ENCODE measurements at places on chromosomes 1 and 21. TPM values are rescaled to one million over a fixed set of nuclear protein-coding genes. Genes with fewer than 3 reads are reported as not detected.
A peak's percentile ranks its signal among the peaks of the same experiment; 100 is the strongest.

GRCh38 chr1:16235944-16236510, 956 bp downstream of the CPLANE2 start:
- peak overlapping the region; percentile 94 for H3K27ac ChIP-seq
- no peaks in the 10 kb centered on the region for H3K27me3 ChIP-seq
- H3K4me1 ChIP-seq: peaks cover 19% of the 10 kb centered on the region
- peak; percentile 50 for DNase-seq
- H3K4me3 ChIP-seq: peak overlapping the region; percentile 93
- no peaks in the 10 kb centered on the region for H3K36me3 ChIP-seq

DNA sequence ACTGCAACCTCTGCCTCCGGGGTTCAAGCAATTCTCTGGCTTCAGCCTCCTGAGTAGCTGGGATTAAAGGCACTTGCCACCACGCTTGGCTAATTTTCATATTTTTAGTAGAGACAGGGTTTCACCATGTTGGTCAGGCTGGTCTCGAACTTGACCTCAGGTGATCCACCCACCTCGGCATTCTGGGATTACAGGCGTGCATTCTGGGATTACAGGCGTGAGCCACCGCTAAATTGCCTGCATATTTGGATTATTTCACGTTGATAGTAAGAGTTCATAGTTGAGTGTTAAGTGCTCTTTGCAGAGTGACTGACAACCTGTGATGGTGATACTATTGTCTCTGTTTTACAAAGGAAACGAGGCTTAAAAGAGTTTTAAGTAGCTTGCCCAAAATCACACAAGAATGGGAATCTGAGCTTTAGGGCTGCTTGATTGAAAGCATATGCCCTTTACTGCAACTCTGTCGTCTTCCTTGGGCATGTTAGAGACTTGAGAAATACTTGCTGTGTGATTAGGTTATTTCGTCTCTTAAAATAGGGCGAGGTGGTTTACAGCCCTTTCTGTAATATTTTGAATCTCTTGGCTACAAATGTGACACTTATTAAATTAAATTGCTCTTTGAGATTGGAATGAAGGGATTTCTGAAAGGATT, 12.4 kb downstream of the CDC42 start:
- peak overlapping the region; percentile 85 for H3K27ac ChIP-seq
- no peak for DNase-seq
- H3K27me3 ChIP-seq: no peaks in the 10 kb centered on the region
- H3K4me3 ChIP-seq: peak overlapping the region; percentile 69
- peaks cover 70% of the 10 kb centered on the region for H3K36me3 ChIP-seq

GRCh38 chr1:84062496-84062895, 63.6 kb upstream of the TTLL7 start:
- no peak for DNase-seq
- H3K4me1 ChIP-seq: no peaks in the 10 kb centered on the region
- no peak overlapping the region for H3K27ac ChIP-seq
- H3K4me3 ChIP-seq: no peak overlapping the region
- peaks cover 12% of the 10 kb centered on the region for H3K27me3 ChIP-seq

GRCh38 chr1:56578138-56578962, 1.0 kb downstream of the PLPP3 start:
- peak overlapping the region; percentile 52 for H3K4me3 ChIP-seq
- H3K4me1 ChIP-seq: peaks cover 6% of the 10 kb centered on the region
- H3K27me3 ChIP-seq: peaks cover 24% of the 10 kb centered on the region

GRCh38 chr1:32627596-32628162, 22.7 kb downstream of the ZBTB8OS start:
- no peak overlapping the region for H3K4me3 ChIP-seq
- peaks cover 27% of the 10 kb centered on the region for H3K4me1 ChIP-seq
- H3K27ac ChIP-seq: peak overlapping the region; percentile 25
- no peaks in the 10 kb centered on the region for H3K27me3 ChIP-seq

DNA sequence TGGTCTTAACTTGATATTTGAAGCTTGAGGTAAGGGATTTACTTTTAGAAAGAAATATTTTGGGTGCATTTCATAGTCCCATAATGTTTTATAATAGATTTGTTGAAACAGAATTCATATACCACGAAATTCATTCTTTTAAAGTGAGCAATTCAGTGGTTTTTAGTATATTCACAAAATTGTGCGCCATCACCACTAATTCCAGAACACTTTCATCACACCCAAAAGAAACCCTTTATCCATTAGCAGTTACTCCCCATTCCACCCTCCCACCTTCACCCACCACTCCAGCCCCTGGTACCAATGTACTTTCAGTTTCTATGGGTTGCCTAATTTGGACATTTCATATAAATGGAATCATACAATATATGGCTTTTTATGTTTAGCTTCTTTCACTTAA, 38.9 kb upstream of the DMRTB1 start:
- no peak for DNase-seq
- H3K27ac ChIP-seq: no peak overlapping the region
- H3K36me3 ChIP-seq: no peaks in the 10 kb centered on the region

DNA sequence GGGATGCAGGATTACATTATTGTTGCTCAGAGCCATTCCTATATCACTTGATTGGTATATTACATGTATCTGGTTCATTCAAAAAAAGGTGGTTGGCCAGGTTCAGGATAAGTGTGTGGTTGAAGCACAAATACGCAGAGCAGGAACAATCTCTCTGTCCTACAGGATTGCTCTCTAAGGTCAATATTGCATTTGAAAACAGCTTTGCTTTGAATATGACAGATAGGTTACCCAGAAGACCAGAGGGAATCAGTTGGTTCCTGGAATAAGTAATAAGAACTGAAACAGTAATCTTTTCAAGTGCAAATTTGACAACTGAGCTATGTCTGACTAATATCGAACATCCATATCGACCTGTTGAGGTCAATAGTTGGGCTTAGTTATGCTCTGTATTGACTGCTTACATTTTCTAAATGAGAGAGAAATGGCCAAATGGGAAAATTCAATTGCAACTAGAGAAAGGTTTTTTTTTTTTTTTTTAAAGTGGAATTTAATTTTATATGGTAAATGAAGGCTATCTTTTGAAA, 176.8 kb downstream of the ATP6V1G3 start:
- no peaks in the 10 kb centered on the region for H3K27me3 ChIP-seq
- no peak overlapping the region for H3K27ac ChIP-seq
- H3K36me3 ChIP-seq: peaks cover 12% of the 10 kb centered on the region
- no peaks in the 10 kb centered on the region for H3K4me1 ChIP-seq
- no peak overlapping the region for H3K4me3 ChIP-seq
- no peak for DNase-seq

DNA sequence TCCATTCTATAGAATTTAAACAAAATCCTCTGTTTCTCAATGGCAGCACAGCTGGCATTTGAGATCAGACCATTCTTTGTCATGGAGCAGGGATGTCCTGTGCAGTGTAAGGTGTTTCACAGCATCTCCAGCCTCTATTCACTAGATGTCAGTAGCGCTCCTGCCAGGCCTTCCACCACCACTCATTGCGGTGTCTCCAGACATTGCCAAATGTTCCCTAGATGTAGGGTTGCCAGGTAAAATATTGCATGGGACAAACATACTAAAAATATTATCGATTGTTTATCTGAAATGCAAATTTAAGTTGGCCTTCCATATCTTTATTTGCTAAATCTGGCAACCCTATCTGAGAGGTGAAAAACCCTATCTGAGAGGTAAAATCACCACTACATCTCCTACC, 11.7 kb downstream of the ITLN2 start:
- no peak overlapping the region for H3K4me3 ChIP-seq
- H3K36me3 ChIP-seq: no peaks in the 10 kb centered on the region
- peaks cover 1% of the 10 kb centered on the region for H3K27me3 ChIP-seq

GRCh38 chr1:30662291-30662840, 61.0 kb downstream of the MATN1 start:
- H3K27me3 ChIP-seq: peaks cover 24% of the 10 kb centered on the region
- H3K4me1 ChIP-seq: no peaks in the 10 kb centered on the region
- H3K27ac ChIP-seq: no peak overlapping the region
- H3K36me3 ChIP-seq: no peaks in the 10 kb centered on the region
- no peak overlapping the region for H3K4me3 ChIP-seq

DNA sequence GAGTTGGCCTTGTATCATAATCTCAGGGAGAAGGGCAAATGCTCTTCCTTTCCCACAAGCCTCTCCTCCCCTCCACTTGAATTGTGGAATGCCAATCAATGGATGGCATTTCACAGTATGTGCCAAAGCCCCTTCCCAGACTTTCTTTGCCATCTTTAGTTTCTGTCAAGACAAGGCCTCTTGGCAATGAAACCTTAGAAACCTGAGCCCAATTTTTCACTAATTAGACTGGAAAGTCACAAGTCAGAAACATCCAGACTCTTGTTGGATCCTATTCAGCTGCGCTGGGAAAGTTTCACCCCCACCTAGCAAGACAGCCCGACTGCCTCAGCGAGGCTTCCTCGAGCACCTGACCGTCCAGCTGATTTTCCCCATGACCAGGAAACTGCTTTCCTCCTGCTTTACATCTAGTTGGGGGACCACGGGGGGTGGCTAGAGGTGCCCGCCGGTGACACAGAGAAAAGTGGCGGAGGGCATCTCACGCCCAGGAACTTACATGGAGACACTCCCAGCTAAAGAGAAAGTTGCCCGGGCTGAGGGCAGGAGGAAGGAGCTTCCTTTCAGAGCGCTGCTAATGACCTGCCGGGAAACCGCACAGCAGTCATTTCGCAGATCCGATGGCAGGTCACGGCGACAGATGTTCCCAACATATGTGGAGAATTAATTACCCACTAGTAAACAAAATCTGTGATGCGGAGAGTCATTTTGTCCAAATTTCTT, 302.6 kb upstream of the RRP15 start:
- H3K27ac ChIP-seq: no peak overlapping the region
- DNase-seq: no peak
- H3K4me3 ChIP-seq: no peak overlapping the region
- H3K36me3 ChIP-seq: no peaks in the 10 kb centered on the region
- H3K27me3 ChIP-seq: no peaks in the 10 kb centered on the region
- no peaks in the 10 kb centered on the region for H3K4me1 ChIP-seq

DNA sequence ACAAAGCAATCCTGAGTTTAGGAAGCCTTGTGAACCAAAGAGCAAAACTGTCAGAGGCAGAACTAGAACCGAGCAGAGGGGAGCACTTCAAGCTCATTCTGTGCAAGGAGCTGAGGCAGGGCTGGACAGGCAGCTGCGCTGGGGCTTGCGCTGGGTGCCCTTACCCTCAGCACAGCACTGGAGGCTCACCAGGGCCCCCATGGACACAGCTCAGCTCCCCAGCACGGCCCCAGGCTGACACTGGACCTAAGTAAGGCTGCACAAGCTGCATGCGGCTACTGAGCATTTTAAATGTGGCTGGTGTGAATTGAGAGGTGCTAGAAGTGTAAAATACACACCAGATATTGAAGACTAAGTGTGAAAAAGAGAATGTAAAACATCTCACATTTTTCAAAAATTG, 22.1 kb downstream of the TMEM63A start:
- H3K27ac ChIP-seq: no peak overlapping the region
- no peak for DNase-seq

DNA sequence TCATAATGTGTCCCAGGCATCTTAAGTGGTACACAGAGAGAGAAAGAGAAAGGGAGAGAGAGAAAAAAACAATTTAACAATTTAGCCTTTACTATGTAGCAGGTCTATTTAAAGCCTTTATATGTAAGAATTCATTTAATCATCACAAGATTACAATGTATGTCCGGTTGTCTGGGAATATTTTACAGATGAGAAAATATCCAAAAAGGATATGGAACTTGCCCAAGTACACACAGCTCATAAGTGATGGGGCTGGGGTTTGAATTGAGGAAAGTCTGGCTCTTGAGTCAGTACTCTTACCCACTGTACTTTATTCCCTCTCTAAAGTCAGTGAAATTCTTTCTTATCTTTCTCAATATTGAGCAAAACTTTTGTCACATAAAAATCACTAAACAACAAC, 104.6 kb downstream of the LYPLAL1 start:
- H3K4me1 ChIP-seq: no peaks in the 10 kb centered on the region
- no peak overlapping the region for H3K27ac ChIP-seq
- DNase-seq: no peak
- H3K36me3 ChIP-seq: no peaks in the 10 kb centered on the region
- no peaks in the 10 kb centered on the region for H3K27me3 ChIP-seq
- no peak overlapping the region for H3K4me3 ChIP-seq

DNA sequence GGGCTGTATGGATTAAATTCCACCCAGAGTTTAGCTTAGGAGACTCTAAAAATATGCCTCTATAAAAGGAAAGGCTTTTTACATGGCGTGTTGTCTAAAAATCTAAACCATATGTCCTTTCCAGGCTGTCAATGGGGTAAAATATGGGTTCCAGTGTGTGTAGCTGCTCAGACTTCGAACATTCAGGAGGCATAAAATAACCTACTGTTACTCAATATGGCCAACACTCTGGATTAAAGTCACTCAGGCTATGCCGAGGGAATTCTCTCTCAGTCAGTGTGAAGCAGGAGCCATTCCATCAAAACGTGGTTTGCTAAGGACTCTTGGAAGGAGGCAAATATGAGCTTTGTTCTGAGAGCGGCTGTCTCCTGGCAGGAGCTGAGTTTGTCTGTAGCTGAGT, 135.3 kb downstream of the RUNX1 start:
- peaks cover 45% of the 10 kb centered on the region for H3K36me3 ChIP-seq

DNA sequence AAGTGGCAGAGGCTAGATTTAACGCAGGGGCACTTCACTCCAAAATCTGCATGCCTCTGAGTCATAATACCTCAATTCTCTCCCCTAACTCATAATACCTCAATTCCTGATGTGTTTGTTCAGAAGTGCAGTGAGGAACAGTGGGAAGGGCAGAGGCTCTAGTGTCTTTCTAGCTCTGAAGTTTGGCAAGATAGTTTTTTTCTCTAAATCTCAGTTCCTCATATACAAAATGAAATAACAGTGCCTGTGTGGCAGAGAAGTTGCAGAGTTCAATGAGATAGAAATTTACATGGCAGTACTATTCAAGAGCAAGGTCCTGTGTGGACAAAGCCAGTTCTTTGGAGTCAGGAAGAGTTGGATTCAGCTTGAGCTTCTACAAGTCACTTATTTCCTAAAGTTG, 9.8 kb downstream of the JUN start:
- H3K4me1 ChIP-seq: peaks cover 6% of the 10 kb centered on the region
- no peak for DNase-seq
- H3K27ac ChIP-seq: no peak overlapping the region
- H3K36me3 ChIP-seq: no peaks in the 10 kb centered on the region
- no peak overlapping the region for H3K4me3 ChIP-seq
- peaks cover 2% of the 10 kb centered on the region for H3K27me3 ChIP-seq

Gene MCOLN2
- polyA plus RNA-seq: 1.5 TPM

Gene HCN3
- polyA plus RNA-seq: 0.51 TPM

Gene ALG14
- polyA plus RNA-seq: 2.3 TPM

Gene PRR9
- polyA plus RNA-seq: not detected

Gene TFAP2E
- 0.40 TPM for polyA plus RNA-seq

Gene SPRR2G
- polyA plus RNA-seq: not detected

Gene C8A
- not detected for polyA plus RNA-seq

Gene BMP8B
- not detected for polyA plus RNA-seq

Gene PGLYRP3
- polyA plus RNA-seq: not detected

Gene HOOK1
- polyA plus RNA-seq: 17.2 TPM

Gene ZNF683
- 6.3 TPM for polyA plus RNA-seq
